ENCODE measurements at places on chromosomes 2 and 18.

DNA sequence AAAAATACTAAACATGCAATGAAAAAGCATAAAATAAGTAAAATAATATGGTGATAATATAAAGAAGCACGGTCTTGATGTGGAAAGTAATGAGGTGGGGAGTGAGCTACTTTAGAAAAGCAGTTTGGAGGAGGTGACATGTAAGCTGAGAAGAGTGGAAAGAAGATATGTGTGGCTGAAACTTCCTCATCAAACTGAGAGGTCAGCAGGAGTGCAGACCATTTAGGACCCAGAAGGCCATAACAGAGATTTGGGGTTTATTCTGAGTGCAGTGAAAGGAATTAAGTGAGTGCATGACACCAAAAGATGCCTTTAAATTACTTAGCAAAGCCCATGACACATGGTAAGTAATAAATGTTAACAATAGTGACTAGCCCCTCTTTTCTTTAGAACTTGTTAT, 24.4 kb upstream of the TMEM182 start:
- DNase-seq: no peak

DNA sequence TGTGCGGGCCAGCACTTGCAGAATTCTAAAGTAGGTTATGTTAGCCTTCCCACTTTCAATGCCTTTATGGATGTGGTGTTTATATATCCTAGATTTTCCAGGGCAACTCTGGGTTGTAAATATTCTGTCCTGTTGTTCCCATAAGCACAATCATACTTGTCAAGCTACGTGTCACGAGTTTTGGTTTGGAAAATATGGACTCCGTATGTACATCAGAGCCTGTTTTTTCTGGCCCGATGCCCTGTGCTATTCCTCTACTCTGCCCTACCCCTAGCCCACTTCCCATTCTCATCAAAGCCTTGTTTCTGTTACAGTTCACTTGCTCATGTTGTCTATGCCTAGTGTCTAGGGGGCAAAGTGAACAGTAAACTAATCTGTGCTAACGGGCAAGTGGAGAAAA, 27.0 kb upstream of the ZEB2 start:
- DNase-seq: no peak

- no peak for DNase-seq
These were observed 51.5 kb downstream of the CABLES1 start for GRCh38 chr18:23186781-23187180.

- no peak for DNase-seq
These were observed 611.3 kb upstream of the SYT4 start for GRCh38 chr18:43888598-43888997.

DNA sequence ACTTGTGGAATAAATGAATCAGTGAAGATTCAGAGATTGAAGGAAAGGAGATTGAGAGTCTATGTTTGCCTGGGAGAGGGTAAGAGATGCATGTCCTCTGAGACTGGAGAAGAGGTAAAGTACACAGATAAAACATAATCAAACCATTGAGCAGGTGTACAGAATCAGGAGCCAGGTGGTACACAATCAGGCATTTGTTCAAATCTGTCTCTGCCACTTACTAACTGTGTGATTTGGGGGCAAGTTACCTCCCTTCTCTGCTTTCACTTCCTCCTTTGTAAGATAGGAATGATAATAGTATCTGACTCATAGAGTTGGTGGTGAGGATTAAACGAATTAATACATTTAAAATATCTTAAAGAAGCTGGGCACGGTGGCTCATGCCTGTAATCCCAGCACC, 94.0 kb downstream of the CDK15 start:
- DNase-seq: no peak

DNA sequence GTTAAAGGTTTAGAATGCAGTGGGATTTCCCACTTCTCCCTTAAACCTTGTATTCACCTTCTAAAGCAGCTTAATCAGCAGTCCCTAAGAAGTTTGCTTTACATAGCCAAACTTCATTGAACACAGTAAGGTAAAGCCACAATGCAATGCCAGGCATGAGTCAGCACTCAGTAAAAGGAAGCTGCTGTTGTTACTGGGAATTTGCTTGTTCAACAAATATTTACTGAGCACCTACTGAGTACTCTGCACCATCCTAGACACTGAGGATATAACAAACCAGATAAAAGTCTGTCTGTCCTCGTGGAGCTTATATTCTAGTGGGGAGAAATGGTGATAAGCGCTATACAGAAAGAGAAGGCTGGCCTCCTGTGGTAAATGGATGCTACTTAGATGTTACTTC, 162.7 kb downstream of the PKP4 start:
- no peak for DNase-seq

DNA sequence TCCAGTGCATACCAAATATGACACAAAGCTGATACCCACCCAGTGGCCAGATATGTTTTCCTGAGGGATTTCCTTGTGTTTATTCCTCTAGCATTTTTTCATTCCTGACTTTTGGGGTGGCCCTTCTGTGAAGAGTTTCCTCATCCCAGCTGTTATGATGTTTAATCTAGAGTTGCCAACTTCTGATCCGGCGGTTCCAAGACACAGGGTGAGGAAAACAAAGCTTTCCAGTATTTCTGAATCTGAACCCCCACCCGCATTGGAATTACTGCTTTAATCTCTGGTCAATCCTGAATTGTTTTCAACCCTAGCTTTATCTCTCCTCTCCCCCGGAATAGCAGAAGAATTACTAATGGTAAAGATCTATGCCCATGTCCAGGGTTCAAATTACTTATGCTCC, 39.2 kb upstream of the PNPT1 start:
- no peak for DNase-seq

DNA sequence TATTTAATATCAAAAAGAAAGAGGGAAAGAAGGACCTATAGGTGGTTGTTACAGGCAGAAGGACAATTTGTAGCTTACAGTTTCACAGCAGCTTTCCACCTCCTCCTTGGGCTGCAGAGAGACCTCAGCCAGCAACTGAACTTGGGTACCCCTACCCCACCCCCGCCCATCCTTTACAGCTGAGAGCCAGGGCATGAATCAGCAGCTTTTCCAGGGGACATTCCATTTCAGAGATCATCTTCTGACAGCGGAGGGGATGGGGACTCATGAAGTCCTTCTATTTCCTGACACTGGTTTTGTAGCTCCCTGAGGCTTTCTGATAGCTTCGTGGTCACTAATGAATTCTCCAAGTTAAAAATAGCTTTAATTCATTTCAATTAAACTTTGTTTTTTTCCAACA, 96.4 kb downstream of the ITGB1BP1 start:
- no peak for DNase-seq

- DNase-seq: no peak
These were observed 8.8 kb upstream of the MBD2 start for GRCh38 chr18:54233228-54233625.

- DNase-seq: peak; percentile 2
These were observed 5.4 kb downstream of the HS6ST1 start for GRCh38 chr2:128313091-128313836.

- no peak for DNase-seq
These were observed 12.5 kb downstream of the BOK start for GRCh38 chr2:241570961-241571581.

GRCh38 chr2:20542746-20543468, 96.0 kb downstream of the RHOB start:
- no peak for DNase-seq

DNA sequence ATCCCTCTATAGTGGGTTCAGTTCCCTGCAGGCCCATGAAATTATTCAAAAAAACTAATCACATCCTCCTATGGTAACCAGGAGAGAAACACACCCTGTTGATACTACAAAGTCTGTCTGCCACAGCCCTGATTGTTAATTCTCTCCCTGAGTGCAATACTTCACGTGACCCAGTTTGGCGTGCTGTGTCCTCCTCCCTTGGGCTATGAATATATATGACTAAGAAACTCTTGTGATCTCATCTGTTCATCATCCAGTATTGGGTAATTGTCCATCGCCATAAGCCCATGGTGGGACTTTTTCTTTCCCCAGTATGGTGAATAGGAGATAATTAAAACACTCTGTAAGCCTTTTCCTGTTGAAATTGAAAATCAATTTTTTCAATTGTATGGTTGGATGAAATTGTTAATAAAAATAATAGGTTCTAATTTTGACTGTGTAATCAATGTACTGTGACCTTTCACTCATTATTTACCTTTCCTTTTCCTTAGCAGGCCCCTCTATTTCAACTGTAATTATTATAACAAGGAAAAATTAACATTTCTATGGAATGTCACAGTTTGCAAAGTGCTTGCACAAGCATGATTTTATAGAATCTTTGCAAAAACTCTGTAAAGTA, 1822.6 kb downstream of the SUCLG1 start:
- DNase-seq: no peak

- DNase-seq: no peak
These were observed 118.7 kb downstream of the CYP26B1 start for GRCh38 chr2:72028996-72029395.

- no peak for DNase-seq
These were observed 4.1 kb upstream of the KLHL30 start for GRCh38 chr2:238134393-238134785.

GRCh38 chr2:221431477-221431876, 140.6 kb downstream of the EPHA4 start:
- DNase-seq: no peak

DNA sequence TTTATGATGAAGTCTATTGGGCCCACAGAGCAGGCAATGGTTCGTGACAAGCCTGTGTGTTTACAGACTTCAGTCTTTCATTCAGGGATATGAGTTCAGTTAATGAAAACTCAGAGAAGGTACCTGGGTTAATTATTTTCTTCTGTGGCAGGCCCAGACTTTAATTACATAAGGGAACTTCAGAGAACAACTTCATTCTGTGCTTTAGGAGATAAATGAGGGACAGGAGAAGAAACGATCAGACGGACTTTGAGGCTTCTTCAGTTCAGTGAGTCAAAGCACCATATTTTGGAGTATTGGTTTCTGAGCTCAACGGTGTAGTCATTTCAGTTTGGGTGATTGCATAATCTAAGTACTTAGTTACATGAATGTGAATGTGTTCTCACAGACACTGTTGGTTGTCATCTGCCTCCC, 203.0 kb upstream of the KCNJ3 start:
- DNase-seq: no peak

DNA sequence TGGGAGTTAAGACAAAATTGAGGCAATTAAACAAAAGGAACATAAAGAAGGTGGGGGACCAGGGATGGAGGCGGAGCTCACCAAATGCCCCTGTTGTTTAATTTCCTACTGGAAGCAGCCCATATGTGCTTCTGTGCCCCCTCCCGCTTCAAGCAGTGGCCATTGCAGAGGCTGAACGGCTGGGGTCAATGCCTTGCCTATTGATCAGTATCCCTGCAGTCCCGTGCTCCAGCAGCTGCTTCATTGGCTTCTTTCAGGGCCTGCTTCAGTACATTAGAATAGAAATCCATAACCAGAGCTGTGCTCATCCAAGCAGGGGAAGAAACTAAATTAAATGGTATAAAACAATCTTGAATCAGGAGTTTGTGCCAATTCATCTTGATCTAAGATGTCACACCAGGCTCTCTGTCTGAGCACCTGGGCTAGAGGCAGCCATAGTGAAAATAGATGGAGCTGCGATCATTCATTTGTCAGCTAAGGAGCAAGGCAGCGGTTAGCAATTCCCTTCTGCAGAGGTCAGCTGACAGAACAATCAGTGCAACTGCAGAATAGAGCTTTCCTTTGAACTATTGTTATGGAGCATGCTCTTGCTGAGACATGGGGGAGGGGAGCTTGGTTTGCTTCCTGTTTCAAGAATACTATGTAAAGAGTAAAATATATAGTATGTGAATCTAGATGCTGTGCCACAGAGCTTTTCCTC, 222.4 kb downstream of the WDR7 start:
- DNase-seq: no peak

DNA sequence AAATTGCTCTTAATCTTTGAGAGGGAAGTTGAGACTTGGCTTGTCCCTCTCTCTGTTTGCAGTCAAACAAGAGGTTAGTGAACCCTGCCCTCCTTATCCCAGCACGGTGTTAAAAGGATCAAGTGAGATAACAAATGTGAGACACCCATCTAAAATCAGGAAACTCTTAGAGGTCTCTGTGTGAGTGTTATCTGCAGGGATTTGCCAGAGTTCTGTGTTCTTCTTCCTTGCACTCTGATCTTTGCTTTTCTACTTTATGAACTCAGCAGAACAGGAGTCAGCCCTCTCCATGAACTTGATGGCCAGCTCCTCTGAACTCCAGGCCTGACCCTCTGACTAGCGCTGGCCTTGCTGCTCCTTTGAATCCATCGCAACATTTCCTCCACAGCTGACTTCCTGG, 123.8 kb downstream of the NCKAP5 start:
- no peak for DNase-seq

DNA sequence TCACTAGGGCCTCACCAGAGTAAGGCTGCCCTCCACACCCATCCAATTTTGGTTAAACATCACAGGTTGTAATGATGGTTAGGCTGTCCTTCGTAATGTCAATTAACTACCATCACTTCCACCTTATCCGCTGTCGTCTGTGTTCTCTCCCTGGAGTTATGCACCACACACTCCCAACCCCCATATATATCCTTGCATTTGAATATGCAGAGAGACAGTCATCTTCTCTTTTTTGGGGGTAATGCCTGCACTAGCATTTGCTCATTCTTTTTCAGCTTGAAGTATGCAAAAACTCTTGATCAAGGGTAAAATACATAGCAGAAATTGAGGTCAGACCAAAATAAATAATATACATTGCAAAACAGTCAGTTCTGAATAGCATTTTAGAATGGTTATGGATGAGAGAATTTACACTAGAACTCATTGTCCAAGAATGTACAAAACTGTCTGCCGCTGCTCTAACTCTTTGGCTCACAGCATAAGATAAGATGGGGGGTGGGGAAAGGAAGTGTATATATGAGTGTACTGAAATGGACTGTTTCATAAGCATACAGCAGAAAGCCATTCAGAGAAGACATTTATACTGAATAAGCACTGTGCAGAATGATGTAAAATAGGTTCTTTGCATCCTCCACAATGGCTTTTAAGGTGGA, 397.8 kb upstream of the CHST9 start:
- no peak for DNase-seq

- no peak for DNase-seq
These were observed 16.0 kb upstream of the MSGN1 start for GRCh38 chr2:17800219-17800618.

DNA sequence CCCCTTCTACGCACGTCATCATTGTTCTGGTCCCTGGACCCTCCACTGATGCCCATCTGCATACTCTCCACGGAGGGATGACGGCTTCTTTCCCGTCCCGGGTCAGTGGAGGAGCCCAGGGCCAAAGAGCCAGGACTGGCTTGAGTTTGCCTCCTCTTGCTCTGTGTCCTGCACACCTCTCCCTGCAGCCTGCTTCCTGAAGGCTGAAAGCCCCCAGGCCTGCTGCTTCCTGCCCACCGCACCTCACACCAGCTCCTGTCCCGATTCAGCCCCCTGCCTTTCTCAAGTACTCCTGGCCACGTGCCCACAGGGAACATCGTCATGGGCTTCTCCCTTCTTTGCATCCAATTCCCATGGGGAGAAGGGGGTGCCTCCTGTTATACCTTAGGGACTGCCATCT, 7.1 kb downstream of the ADCY3 start:
- no peak for DNase-seq

DNA sequence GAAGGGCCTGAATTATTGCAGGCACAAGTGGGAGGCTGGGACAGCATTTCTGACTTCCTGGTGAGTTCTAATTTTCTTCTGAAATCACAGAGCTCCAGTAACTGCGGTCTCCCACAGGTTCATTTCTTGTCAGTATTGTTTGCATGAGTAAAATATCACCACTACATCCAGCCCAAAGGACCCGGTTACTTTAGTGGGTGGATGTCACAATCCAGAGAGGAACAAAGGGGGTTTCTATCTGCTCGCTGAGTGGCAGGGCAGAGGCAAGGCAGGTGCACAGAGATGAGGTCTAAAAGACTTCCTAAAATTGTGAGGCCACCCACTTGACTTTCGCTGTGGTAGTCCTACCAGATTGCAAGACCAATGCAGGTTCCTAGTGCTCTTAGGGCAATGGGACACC, 800.4 kb upstream of the ID2 start:
- DNase-seq: no peak

Data from stimulated activated CD4-positive, alpha-beta T cell treated with anti-CD3 and anti-CD28 coated beads, Interleukin-15, amount 100 ng/mL, for 1 hour (primary cell).